ENCODE measurements at places on chromosomes 5 and 9.

DNA sequence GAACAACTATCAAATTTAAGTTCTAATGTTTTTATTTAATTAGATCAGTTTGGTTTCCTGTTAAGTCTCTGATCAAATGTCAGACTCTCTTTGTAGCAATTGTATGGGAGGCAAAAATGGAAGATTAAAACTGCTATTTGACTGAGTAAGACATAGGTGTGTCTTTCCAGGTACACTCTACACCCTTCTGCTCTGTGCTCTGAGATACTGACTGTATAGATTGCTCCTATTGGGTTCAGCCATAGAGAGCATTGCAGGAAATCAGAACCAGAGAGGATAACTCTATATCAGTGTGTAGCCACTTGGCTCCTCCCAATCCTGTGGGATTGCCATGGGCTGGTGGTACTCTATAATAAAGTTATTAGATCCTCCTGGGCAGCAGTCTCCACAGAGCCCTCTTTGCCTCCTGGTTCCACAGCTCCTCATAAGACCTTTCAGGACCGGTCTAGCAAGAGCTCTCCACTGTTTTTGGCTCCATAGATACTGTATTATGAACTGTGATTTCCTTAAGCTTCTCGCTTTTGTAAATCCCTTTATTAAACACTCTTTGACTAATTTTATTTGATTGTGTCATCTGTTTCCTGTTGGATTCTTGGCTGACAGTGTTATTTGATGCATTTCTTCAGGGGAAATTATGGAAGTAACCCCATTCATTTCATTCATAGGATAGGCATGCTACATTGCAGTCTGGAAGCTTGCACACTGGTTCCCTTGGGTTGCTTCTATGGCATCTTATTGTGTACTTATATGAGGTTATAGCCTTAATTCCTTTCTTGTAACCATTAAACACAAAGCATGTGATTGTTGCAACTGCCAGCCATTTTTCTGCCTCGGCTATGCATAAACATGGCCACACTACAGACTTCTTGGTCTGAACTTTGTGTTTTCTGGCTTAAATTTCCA lies 115.6 kb downstream of the VCAN start:
- no peak for DNase-seq

- DNase-seq, result no peak
Measured at GRCh38 chr5:36060420-36060887, 6.2 kb downstream of the UGT3A2 start.

- peak; percentile 49 for DNase-seq
Measured at GRCh38 chr9:71663931-71664459, 104.3 kb downstream of the CEMIP2 start.

DNA sequence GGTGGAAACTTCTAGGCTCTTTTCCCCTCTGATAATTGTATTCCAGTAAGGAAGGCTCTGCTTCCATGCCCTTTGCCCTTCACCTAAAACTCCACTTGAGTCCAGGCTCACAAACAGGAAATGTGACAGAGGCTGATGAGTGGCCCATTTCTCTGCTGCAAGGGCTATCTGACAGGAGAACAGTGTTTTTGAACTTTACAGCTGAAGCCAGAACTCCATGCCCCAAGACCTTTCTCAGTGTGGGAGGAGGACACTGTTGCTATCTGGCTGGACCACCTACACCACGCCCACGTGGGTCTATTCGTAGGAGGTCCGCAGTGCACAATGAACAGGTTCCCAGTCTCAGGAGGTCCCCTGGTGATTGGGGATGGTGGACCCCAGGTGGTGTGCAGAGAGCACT lies 13.6 kb downstream of the GGTA1 start:
- no peak for DNase-seq

DNA sequence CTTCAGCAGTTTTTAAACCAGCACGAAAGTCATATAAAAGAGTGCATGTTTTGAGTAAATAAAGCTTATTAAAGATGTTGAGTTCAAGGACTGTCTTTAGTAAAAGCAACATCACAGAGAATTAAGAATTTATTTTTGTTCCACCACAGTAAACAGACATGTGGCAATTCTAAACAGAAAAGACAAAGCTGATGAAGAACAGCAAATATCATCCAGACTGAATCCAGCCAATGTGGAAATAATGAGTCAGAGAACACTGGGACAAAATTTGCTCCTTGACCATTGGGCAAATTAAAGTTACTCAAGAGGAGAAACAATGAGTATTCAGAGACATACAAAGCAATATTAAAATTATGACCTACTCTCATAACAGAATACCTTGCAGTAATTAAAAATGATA lies 28.8 kb downstream of the OR2K2 start:
- DNase-seq, result no peak

- DNase-seq, result no peak
Measured at GRCh38 chr9:76883341-76883855, 22.5 kb downstream of the PRUNE2 start.

- no peak for DNase-seq
Measured at GRCh38 chr9:6907772-6908381, 150.1 kb downstream of the KDM4C start.

GRCh38 chr5:149641000-149641576 lies 59.8 kb downstream of the ARHGEF37 start:
- DNase-seq, result no peak

GRCh38 chr5:176789873-176790615 lies 20.3 kb upstream of the UNC5A start:
- no peak for DNase-seq

DNA sequence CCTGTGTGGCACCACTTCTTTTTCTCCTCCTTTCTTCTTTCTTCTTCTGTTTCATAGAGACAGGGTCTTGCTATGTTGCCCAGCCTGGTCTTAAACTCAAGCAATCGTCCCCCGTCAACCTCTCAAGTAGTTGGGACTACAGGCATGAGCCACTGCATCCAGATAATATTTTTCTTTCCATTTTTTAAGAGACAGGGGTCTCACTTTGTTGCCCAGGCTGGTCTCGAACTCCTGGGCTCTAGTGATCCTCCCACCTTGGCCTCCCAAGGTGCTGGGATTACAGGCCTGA lies 47.4 kb upstream of the IER5L start:
- no peak for DNase-seq

DNA sequence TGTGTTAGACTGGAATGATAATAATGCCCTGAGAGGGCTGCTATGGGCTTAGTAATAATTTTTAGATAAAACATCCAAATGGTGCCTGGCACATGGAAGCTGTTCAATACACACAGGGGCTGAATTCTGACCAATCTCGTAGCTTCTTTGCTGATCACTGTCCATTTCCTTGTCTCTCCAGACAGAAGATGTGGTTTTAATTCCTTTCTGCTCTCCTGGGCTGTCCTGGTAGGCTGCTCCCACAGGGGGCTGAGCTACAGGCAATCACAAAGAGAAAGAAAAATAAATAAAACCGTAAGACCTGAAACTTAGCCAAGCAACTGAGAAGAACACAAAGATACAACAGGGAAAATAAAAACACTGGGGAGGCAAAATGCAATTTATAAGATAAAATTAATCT lies 136.5 kb downstream of the CDK5RAP2 start:
- DNase-seq, result no peak

DNA sequence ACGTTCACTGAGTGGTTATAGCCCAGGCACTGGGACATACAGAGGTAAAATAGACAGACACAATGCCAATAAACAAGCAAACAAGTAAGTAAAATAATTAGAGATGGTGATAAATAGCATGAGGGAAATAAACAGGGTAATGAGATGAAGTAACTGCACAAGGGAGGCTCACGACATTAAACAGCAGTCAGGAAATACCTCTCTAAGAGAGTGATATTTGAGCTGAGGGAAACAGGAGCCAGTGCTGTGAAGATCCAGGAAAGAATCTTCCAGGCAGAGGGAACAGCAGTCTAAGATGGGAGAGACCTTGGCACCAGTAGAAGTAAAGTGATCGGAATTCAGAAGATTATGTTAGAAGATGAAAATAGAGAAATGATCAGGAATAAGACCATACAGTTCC lies 279.4 kb downstream of the HINT1 start:
- DNase-seq, result no peak

- peak; percentile 77 for DNase-seq
Measured at GRCh38 chr5:143986516-143987212, 174.7 kb downstream of the HMHB1 start.

DNA sequence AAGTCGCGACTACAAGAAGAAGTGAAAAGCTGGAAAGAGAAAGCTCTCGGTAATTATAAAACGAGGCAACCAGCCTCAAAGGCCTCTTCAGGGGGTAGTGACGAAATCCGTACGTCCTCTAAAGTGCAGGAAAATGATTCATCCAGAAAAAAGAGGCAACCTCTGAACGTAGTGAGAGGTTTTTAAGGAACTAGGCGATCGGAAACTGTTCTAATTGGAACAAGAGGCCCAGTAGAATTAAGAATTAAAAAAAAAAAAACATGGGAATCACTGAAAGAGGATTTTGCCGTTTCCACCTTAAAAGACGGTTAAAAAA lies 1.0 kb downstream of the CSNK1A1 start:
- DNase-seq, result no peak

DNA sequence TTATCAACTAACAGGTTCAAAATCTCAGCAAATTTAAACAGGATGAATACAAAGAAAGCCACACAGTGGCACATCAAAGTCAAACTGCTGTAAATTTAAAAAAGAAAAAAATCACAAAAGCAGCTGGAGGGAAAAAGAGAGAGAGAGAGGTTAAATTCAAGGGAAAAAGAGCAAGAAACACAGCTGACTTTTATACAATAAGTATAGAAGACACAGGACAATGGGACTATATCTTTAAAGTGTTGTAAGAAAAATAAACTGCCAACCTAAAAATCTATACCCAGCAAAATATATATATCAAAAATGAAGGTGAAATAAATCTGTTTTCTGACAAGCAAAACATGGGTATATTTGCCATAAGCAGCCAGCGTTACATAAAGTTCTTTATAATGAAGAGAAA lies 261.5 kb downstream of the TLE1 start:
- DNase-seq, result no peak

DNA sequence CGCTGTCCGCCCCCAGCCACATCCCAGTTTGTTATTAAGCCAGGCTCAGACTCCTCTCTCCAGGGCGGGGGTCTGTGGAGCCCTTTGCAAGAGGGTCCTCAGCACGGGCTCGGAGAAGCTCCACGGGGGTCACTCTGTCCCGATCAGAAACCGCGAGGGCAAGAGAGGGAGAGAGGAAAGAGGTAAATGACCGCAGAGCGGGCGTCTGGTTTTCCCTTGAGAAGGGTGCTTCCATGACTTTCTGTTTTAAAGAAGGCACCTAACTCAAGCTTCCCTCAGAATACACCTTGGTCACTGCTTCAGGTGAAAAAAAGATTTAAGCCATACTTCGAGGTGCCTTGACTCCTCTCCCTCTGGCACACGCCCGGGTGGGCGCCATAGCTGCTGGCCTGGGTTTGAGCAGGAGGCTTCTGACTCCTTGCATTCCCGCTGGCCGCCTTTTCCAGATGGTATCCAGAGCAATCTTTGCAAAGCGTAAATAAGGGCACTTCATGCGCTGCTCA lies 5.8 kb upstream of the TERT start:
- no peak for DNase-seq

- DNase-seq, result peak; percentile 97
Measured at GRCh38 chr5:106331415-106331814, 1339.3 kb downstream of the EFNA5 start.

DNA sequence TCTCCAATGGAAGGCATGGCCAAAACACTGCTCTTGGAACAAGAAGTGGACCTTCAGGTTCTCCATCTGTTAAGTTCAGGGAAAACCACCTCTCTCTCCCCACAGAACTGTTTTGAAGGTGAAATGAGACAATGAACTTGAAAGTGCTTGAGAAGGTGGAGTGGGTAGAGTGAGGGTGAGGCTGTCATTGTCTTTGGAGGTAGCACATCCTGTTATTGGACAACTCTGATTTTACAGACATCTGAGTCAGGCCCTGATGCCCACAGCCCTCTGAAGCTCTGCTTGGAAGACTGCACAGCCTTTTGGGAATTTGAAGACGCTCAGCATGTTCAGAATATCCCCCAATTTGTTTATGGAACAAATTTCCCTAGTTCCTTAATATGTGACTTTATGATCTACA lies 27.6 kb upstream of the TEX48 start:
- DNase-seq, result no peak

DNA sequence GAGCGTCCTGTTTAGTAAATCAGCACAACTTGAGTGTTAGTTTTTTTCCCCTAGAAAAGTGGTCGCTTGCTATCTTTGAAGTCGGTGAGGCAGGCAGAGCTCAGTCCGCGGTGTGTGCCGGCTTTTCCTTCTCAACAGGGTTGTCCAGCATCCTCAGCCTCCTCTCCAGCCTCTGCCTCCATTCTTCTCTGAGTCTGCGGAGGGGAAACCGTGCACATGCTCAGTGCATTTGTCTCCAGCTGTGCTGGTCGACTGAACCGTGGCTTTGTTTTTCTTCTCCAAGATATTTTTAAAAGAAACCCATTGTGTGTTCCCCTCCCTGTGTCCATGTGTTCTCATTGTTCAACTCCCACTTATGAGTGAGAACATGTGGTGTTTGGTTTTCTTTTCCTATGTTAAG lies 25.3 kb downstream of the FAM240B start:
- no peak for DNase-seq

GRCh38 chr9:89519366-89519805 lies 21.5 kb upstream of the SEMA4D start:
- no peak for DNase-seq

- DNase-seq, result no peak
Measured at GRCh38 chr9:137069508-137070091, 757 bp downstream of the SAPCD2 start.

- no peak for DNase-seq
Measured at GRCh38 chr5:167968837-167969236, 322.6 kb upstream of the WWC1 start.

DNA sequence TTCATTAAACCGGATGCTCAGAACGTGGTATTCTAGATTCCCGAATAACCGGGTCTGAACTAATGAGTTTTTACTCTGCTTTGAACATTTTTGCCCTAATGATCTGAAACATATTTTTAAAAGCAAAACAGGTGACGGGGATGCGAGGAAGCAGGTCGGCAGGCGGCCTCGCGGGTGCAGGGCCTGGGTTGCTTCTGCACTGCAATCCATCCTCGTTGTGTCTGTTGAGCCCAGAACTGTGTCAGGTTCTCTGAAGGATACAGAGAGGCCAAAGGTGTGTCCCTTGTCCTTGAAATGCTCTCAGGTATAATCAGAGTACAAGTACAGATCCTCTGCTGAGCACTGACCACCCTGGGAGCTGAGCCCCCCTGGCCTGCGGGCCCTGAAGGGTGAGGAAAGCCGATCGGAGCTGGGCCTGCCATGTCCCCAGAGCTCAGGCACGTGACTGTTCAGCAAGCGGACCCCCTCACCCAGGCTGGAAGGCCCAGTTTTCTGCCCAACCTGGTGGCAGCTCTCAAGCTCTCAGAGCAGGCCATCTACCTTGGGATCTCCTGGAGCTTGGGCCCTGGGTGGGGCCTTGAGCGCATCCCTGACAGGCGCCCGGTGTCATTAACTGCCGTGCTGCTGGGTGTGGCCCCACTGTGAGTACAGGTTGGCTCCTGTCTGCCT lies 151.8 kb downstream of the OLFM1 start:
- no peak for DNase-seq
